ENCODE measurements at places on chromosomes 12 and 14.
A peak's percentile ranks its signal among the peaks of the same experiment; 100 is the strongest.

DNA sequence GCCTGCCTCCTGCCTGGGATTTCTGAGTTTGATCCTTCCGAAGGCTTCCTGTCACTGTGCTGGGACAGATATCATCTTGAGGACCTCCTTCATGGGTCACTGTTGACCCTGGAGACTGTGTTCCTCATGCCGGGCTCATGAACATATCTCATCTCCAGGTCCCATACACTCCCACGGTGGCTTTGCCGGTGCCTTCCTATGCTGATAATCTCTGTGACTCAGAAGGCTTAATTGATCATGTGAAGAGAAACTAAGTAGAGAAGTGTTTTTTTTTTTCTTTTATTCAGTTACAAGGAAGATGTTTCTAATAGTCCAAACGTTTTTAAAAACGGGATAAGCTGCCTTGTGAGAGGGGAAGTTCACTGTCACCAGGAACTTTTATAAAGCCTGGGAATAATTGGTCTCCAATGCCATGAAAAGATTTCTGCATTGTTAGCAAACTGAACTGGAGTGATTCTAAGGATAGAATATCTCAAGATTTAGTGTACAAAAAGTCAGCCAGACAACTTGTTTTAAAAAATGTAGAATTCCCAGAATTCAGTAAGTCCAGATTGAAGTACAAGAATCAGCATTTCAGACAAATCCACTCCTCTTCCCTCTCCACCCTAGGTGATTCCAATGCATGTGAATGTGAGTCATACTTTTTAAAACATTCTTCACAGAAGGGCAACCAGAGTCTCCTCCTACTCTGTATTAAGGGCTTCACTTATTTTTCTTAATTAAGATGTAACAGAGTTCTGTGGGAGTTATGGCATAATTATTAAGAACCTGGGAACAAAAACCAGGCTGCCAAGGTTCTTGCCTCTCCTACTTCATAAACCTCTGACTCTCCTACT, 139.8 kb upstream of the LGR5 start:
- no peak for DNase-seq

- DNase-seq, result no peak
These were observed 55.4 kb downstream of the ASCL1 start for GRCh38 chr12:103012884-103013283.

DNA sequence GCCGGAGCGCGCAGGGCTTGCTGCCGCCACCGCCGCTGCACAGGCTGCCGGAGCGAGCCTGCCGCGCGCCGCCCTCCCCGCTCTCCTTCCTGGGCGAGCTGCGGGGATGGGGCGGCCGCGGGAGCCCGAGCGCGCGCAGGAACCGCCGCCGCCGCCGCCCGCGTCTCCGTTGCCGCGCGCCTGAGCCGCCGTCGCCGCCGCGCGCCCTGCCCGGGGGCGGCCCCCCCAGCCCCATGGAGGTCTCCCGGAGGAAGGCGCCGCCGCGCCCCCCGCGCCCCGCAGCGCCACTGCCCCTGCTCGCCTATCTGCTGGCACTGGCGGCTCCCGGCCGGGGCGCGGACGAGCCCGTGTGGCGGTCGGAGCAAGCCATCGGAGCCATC, 352 bp downstream of the PLXNC1 start:
- no peak for DNase-seq

DNA sequence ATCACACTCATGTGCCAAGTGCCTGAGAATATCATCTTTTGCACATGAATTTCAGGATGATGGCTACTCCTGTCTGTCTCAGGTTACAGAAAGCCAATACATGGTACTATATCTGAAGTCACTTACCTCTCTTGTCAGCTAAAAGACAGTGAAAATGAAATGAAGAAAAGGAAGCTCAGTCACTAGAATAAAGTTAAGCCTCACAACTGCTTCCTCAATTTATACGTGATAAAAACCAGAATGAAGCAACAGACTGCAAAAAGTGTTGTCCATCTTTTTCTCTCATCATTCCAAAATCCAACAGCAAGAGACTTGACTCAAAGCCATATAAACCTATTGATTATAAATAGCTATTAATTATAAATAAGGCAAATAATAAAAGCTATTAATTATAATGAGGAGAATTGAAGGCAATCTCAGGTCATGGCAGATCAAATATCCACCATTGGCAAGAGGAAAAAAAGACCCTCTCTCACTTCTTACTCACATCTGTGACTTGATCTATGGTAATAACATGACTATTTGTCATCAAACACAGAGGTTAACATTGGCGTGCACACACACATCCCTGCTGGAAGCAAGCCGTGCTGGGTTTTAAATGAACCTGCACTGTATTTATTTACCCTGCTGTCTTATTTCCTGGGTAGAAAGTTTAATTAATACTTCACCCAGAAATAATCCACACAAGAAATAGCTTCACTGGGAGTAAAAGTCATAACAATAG, 10.0 kb downstream of the NIN start:
- no peak for DNase-seq

- DNase-seq, result no peak
These were observed 684.9 kb upstream of the TMEM132C start for GRCh38 chr12:127582074-127582473.

DNA sequence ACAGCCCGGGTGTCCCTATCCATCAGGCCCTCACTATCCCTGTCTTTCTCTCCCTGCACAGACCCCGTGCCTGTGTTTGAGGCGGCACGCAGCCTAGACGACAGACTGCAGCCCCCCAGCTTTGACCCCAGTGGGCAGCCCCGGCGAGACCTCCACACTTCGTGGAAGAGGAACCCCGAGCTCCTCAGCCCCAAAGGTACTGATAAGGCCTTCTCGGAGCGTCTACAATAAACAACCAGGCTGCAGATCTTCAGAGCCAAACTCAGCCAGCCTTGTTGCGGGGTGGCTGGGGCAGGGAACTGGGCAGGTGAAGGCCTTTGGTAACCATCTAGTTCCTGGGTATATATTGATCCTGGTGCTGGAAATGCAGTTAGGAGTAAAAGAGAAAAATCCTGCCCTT, 77.5 kb downstream of the PHETA1 start:
- DNase-seq, result no peak

GRCh38 chr14:99958380-99958779, 106.8 kb upstream of the EVL start:
- no peak for DNase-seq

DNA sequence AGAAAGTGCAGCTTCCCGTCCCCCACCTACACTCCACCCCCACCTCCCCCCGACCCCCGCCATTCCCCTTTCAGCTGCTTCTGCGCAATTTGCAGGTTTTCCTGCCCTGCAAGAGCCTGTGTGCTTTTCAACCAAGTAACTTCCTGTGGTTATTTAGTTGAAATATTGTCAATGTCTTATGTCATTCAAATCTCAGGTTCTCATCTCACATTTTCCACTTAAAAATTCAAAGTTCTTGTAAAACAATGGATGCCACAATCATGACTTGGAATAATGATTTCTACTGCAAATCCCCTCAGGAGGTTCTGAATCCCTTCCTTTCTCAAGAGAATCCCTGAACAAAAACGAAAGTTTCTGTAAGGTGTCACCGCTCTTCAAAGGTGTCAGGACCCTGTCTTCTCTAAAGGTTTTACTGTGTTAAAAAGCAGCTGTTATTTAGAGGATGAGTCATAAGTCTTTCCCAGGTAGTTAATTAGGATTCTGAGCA, 31.6 kb downstream of the WBP11 start:
- peak; percentile 33 for DNase-seq

GRCh38 chr12:94099632-94100031, 48.7 kb upstream of the PLXNC1 start:
- DNase-seq, result no peak

- DNase-seq, result no peak
These were observed 250.0 kb downstream of the MED13L start for GRCh38 chr12:116027551-116027821.

- peak; percentile 68 for DNase-seq
These were observed 136.5 kb upstream of the MYL2 start for GRCh38 chr12:111056618-111057521.

GRCh38 chr14:74879427-74880182, 2.1 kb upstream of the DLST start:
- no peak for DNase-seq

GRCh38 chr12:46004715-46005114, 14.3 kb upstream of the SCAF11 start:
- DNase-seq, result no peak
